Natural killer cell (primary cell): ENCODE measurements at places on chromosomes 4 and X.

GRCh38 chr4:94732358-94732698 is 25.4 kb upstream of the BMPR1B start:
- no peaks in the 10 kb centered on the region for H3K27me3 ChIP-seq
- H3K4me3 ChIP-seq, result no peak overlapping the region
- H3K36me3 ChIP-seq, result no peaks in the 10 kb centered on the region
- no peaks in the 10 kb centered on the region for H3K4me1 ChIP-seq
- no peak for DNase-seq
- H3K27ac ChIP-seq, result no peak overlapping the region

DNA sequence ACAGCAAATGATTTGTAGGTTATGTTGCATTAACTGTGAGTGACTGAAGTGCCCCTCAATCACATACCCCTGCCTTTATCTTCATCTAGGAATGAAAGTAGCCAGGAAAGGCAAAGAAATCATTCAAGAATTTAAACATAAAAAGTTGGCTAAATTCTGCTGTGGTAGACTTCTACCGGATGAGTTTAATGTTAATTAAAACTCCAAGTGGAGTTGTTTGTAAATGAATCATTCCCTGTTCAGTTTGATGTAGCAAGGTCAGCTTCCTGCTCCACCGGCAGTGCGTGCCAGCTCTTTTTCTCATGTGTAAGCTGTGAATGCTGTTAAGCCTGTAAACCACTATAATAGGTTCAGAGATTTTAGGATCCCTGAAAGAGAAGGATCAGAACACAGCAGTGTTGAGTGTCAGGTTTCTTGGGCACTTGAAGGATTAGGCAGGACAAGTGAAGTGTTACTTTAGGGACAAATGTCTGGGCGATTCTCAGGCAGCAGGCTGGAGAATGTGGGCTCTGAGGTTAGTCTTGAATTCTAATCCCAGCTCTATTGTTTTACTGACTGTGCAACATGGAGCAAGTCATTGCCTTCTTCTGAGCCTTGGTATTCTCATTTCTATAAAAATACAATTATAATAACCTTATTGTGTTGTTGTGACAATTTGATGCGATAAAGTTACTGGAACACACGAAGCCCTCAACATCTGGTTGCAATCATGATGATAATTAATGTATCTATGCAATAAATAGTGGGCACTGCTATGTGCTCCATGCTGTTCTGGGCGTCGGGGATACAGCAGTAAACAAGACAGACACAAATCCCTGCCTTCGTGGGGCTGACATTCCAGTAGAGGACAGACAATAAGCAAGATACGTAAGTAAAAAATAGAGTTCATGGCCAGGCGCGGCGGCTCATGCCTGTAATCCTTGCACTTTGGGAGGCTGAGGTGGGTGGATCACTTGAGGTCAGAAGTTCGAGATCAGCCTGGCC is 112.0 kb downstream of the SHROOM3 start:
- H3K27ac ChIP-seq, result no peak overlapping the region
- H3K4me1 ChIP-seq, result peaks cover 3% of the 10 kb centered on the region
- no peak overlapping the region for H3K4me3 ChIP-seq

- H3K4me3 ChIP-seq, result no peak overlapping the region
- H3K27me3 ChIP-seq, result no peaks in the 10 kb centered on the region
- DNase-seq, result no peak
Observed at GRCh38 chr4:29559286-29559685, 1160.9 kb upstream of the PCDH7 start.

- H3K36me3 ChIP-seq, result no peaks in the 10 kb centered on the region
- no peaks in the 10 kb centered on the region for H3K27me3 ChIP-seq
- H3K4me1 ChIP-seq, result peaks cover 4% of the 10 kb centered on the region
- H3K27ac ChIP-seq, result no peak overlapping the region
- no peak overlapping the region for H3K4me3 ChIP-seq
Observed at GRCh38 chr4:100894339-100894870, 376.6 kb upstream of the EMCN start.

DNA sequence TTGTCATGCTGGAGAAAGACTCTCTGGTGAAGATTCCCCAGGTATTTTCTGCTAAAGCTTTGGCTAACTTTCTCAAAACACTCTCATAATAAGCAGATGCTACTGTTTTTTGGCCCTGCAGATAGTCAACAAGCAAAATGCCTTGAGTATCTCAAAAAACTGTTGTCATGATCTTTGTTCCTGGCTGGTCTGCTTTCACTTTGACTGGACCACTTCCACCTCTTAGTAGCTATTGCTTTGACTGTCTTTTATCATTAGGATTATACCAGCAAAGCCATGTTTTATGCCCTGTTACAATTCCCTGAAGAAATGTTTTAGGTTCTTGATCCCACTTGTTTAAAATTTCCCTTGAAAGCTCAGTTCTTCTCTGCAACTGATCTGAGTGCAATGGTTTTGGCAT is 231.5 kb downstream of the SLC7A11 start:
- no peak overlapping the region for H3K27ac ChIP-seq
- H3K4me3 ChIP-seq, result no peak overlapping the region
- no peaks in the 10 kb centered on the region for H3K4me1 ChIP-seq
- DNase-seq, result no peak

- no peak overlapping the region for H3K4me3 ChIP-seq
- H3K4me1 ChIP-seq, result peaks cover 4% of the 10 kb centered on the region
- no peak overlapping the region for H3K27ac ChIP-seq
- H3K36me3 ChIP-seq, result no peaks in the 10 kb centered on the region
- no peaks in the 10 kb centered on the region for H3K27me3 ChIP-seq
Observed at GRCh38 chr4:10856271-10856782, 171.8 kb upstream of the CLNK start.

DNA sequence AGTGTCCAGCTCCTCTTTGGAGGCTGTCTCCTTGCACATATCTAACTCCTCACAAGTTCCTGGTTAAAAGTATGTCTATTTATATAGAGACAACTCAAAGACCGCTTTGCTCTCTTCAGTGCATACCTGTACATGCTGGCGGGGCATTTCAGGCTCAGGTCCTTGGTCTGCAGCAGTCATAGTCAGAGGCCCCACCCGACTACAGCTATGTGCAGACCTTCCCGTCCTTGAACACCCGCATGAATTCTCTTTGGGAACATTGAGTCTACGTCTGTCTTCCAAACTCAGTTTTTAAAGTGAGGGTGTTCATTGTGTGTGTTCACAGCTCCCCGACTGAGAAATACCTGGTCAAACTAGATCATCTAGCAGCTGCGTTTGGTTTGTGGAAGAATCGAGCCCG is 4.2 kb downstream of the BCOR start:
- no peaks in the 10 kb centered on the region for H3K27me3 ChIP-seq
- peaks cover 42% of the 10 kb centered on the region for H3K4me1 ChIP-seq
- no peak for DNase-seq
- H3K36me3 ChIP-seq, result no peaks in the 10 kb centered on the region
- no peak overlapping the region for H3K4me3 ChIP-seq
- H3K27ac ChIP-seq, result no peak overlapping the region
